ENCODE measurements at places on chromosomes 6 and 20.
A peak's percentile ranks its signal among the peaks of the same experiment; 100 is the strongest.

DNA sequence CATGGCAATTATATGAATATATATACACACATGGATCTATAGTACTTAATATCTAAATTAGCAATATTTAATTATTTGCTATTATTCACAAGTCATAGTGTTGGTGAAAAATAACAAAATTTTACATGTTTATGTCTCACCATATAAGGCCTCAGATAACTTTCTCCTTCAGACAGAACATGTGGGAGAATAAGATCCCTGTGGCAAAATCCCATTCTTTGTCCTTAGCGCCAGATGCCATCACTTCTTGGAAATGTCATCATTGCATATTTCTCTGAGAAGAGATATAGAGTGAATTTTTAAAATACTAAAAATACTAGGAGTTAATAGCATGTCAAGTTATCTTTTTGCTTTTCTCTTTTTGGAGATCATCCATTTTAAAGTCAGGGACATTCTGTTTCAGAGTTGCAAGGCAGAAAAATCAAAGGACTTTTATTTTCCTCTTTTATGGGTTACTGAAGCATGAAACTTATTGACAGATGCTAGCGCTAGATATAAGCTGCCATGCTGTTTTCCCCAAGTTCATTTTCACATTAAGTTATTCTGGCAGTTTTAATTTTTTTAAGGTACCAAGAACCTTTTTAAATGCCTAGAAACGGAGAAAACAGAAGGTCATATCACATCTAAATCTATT is 30.4 kb upstream of the STXBP5 start:
- DNase-seq: no peak

DNA sequence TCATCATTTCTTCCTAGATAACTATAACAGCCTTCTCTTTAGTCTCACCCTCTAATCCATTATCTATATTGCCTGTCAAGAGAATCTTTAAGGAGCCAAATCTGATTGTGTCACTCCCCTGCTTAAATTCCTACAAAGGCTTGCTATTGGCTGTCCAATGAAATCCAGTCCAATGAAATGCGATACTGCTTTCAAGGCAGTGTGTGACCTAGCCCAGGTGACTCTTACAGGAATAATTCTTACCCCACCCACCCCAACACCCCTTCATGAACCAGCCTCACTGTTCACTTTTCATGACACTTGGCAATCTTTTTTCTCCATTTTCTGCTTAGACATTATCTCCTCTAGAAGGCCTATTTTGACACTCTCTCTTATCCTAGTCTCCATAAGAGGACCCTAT is 163.3 kb upstream of the MARCKS start:
- no peak for DNase-seq

DNA sequence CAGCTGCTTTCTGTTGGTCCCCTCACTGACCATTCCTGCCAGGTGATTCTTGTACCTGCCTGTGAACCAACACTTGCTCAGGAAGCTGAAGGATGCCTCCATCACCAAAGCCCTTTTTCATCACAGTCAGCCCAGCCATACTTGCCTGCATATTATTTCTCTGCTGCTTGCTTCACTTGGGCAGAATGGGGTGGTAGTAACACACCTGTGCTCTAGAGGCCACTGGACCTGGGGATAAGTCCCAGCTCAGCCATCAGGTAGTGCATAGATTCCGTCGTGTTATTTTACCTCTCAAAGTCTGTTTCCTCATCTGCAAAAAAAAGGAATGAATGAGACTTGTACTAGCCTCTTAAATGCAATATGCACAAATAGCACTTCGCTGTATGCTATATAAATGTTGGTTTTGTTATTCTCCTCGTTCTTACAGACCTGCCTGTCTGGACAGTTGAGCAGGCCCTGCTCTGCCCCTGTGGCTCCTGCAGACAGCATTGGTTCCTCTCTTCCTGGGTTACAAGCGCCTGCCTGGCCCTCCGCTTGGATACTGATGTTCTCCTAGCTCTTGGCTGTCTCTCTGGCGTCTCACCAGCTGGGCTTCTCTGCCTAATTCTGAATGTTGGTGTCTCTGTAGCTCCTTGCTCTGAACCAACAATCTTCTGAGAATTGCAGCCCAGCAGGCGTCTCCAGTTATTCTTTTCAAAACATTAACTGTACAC is 151.8 kb downstream of the UNC5CL start:
- peak; percentile 11 for DNase-seq

DNA sequence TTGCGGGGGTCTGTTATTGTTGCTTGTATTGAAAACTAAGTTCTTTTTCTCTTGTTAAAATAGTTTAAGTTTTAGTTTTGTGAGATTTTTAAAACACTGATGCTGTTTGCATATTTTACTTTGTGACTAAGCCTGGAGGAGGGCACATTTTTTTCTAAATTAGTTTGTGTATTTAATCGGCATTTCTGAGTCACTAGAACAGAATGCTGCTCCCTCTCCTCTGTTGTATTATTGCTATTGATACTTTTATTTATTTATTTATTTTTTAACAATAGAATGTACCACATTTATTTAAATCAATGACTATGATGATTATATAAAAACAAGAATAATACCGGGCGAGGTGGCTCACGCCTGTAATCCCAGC is 5.1 kb upstream of the FAM50B start:
- DNase-seq: no peak

DNA sequence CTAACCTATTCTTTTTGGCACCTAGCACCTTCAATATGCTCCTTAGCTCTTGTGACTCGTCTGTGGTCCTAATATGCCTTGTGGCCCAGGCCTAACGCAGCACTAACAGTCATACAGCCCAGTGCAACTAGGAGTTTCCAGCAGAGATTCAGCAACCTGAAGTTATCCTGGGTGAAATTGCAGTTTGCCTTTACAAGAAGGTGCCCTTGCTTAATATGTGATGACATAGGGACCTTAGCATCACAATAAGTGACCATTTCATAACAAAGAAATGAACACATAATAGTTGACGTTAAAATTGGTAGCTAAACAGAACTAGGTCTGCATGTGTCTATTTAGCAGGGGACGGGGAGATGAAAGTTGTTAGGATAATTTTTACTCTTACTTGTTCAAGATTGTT is 10.1 kb downstream of the FIG4 start:
- DNase-seq: no peak

- DNase-seq: peak; percentile 28
Measured at GRCh38 chr20:58839474-58839874, 11.2 kb downstream of the GNAS-AS1 start.

GRCh38 chr6:107495971-107496370 is 6.1 kb downstream of the SOBP start:
- no peak for DNase-seq

- DNase-seq: no peak
Measured at GRCh38 chr6:145749632-145750031, 14.3 kb upstream of the EPM2A start.

DNA sequence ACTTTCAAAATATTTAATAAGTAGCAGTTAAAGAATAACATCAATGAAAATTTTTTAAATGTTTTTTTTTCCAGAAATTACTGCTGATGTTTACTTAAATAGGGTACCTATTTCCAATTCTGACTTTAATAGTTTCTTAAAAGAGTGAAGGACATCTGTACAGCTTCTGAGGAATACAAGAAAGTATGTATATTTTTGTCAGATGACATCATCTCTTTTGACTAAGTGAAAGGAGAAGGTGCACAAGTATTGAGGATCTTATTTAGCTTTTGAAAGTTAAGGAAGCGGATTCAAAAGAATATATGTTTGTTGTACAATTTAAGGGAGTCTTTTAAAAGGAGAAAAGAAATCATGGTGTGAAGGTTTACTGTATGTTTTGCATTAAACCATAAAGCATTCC is 90.0 kb upstream of the SLC35B3 start:
- no peak for DNase-seq

DNA sequence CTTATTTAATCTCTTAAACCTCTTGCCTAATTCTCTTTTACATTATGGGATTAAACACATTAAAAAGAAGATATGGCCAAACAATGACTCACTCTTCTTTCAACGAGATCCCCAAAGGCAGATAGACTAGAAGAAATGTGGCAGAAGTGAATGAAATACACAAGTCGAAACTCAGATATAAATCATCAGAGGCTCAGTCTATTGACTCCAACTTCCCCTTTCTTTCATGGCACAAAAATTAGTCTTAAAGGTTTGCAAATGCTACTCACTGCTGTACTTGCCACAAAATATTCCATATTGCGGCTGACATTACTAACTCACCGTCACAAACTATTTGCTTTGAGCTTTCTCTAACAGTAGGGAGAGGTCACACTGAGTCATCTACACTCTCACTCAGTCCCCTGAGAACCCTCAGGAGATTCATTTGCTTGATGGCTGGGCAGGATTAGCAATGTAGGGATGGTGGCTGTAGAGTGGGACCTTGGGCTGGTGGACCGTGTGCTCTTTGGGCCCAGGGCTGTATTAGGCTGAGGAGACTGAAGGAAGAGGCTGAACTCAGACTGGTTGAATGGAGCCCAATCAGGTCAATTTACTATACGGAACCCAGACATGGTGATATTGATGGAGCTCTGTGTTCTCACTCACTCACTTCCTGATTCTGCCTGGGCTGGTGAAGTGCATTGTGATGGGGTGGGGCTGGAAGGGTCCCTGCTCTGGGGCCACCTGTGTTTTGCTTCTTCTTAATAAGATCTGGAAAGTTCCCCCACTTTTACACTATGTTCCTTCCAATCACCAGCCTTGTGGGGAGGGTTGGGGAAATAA is 42.8 kb upstream of the UBR2 start:
- no peak for DNase-seq

- no peak for DNase-seq
Measured at GRCh38 chr6:31495580-31495979, 2.4 kb upstream of the MICB start.
